Stimulated activated CD4-positive, alpha-beta T cell treated with anti-CD3 and anti-CD28 coated beads, Interleukin-1b, Interleukin-23, amount 100 ng/mL, for 4 hours (primary cell): ENCODE measurements at places on chromosomes 4 and X.

GRCh38 chrX:57137501-57137900, 304 bp upstream of the SPIN2A start:
- no peak for DNase-seq

GRCh38 chrX:10906866-10907265, 204.3 kb upstream of the HCCS start:
- no peak for DNase-seq

DNA sequence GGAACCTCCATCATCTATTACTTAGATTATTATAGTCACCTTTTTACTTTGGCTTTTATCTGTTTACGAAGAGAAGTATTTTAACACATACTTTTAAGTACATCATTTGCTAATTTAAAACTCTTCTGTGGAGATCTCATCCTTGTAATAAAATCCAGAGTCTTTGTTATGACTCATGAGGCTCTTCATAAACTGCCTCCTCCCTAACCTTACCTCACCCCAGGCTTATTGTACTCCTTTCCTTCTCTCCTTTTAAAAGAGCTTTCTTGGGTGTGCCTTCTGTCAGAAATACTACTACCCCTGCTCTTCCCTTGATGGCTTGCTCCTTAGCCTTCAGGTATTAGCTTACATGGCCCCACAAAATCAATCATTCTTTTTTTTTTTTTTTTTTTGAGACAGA, 6.6 kb downstream of the ARL9 start:
- DNase-seq: no peak

DNA sequence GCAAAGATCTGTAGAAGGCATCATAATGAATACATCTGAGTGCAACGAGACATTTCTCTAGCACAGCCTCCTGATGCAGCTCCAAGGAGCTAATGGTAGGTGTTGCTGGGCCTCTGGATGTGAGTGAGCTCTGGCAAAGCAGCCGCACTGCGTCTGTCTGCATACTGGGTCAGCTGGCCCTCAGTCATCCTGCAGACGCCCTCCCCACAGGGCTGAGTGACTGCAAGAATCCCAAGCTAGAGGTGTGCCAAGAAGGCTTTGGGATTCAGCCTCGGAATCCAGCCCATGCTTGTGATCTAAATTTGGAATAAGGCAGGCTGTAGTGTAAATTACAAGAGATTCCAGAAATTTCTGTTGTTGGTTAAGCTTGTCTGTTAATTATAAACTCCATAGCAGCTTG, 18.5 kb downstream of the HERC3 start:
- DNase-seq: no peak

- no peak for DNase-seq
These were observed 219.7 kb downstream of the DCLK2 start for GRCh38 chr4:150297861-150298474.

DNA sequence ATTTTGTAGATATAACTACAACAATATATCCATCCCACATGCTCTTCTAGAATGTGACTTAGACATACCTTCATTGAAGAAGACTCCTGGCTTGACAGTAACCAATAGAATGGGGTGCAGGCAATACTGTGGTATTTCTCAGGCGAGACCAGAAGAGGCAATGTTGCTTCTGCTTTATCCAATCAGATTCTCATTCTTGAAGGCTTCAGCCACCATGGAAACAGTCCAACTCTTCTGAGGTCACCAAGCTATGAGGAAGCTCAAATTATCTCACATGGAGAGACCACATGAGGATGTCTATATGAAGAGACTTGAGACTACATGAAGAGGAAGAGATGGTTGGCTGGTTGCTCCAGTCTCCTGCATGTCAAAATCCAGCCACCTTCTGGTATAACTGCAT, 469.9 kb downstream of the PCDH10 start:
- DNase-seq: no peak

- no peak for DNase-seq
These were observed 166.7 kb downstream of the RPA4 start for GRCh38 chrX:97050392-97050791.

GRCh38 chrX:134849390-134849789, 141.4 kb upstream of the SMIM10 start:
- no peak for DNase-seq

DNA sequence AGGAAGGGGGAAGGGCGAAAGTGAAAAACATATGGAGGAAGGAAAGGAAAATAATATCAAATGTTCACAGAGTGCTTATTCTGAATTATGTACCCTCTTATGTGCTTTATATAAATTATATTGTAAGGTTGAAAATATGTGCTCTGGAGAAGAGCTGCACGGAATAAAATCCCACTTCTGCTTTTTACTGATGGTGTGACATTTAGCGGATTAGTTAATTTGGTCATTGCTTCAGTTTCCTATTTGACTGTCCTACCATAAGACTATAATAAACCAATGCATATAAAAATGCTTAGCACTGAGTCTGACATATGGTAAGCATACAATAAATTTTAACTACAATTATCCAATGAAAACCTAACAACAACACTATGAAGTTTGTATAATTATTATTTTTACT, 86.2 kb downstream of the NPFFR2 start:
- no peak for DNase-seq
